ENCODE measurements at places on chromosomes 6 and 20.

GRCh38 chr6:96542702-96543101, 20.2 kb upstream of the FHL5 start:
- no peak for DNase-seq

DNA sequence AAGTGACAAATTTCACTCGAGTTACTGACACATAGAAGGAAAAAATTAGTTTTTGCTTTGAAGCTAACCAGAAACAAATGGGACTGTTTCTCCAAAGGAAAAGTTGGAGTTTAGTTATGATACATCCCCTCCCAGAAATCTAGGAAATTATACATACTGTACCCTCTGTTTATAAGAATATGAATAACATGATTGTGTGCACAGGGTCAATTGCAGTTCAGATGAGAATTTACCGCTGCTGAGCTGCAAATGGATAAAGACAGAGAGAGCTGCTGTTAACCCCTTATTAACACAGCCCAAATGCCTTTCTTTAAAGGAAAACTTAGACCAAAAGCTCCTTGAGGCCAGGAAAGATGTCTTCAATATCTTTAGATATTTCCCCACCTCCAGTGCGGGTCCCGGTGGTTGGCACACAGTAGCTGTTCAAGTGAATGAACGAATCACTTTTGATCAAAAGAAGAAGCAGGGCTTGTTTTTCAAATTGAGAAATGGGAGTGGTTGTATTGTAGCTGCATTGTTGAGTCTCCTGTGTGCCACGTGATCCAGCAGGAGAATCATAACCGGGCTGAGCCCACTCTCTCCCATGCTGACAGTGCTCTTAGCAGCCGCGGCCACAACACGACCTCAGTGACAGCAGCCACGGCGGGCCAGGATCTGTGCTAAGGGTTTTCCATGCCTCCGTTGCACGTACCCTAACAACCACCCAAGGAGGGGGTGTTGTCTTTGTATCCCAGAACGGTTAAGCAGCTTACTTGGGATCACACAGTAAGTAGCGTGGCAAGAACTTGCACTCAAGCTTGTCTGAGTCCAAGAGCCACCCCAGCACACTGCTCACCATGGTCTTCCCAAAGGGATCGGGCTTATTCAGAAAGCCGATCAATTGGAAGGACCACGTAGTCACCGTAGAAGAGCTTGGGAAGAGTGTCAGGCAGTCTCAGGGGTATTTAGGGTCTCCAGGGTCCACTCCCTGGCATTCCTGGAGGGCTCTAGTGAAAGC, 53.5 kb upstream of the BMP6 start:
- DNase-seq, result no peak

DNA sequence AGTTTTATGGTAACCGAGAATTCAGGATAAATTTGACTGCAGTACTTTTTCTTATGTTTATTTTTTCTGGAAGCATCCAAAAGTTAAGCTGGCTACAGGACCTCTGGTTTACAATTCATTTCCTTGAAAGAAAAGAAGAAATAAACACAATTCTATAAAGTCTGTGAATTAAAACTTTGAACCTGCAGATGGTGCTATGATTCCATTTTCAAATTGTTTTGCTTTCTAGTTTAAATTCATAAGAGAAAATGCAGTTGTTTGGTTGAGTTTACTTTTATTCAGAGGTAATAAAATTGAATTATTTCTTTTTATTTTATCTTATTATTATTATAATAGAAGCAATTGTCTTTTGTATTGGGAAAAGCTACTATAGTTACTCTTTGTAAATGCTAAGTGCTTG, 1.8 kb upstream of the VIP start:
- no peak for DNase-seq

DNA sequence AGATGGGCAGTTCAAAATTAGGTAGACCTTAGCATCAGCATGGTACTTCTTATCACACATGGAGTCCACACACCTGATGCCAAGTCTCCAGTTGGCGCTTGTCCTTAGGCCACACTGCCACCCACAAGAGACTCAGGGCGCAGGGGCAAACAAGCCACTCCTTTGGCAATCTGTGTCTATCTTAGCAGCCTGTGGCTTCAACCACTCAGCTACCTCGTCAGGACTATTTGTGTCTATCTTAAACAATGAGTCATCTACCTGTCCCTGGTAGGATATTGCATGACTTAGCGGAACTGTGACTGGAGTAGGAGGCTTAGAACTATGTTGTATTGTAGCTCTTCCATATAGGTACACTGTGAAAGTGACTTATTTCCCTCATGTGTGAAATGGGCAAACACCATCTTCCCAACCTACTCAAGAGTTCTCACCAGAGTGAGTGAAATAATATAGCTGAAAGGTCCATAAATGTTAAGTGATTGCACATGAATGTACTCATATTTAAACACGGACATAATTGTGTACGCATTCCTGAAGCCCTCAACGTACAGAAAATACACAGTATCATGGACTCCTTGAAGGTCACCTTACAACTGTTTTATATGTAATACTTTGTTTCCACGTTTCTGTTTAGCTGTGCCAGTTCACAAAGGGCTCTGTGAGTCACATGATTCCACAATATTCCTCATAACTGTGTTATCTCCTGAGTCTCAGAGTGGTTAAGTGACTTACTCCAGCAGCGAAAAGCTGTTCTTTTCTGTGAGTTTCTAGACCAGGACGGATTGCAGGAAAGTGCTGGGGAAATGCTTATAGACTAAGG, 1.6 kb downstream of the TRIM27 start:
- DNase-seq, result no peak

- DNase-seq, result no peak
Observed at GRCh38 chr20:51456511-51457509, 85.7 kb downstream of the NFATC2 start.

DNA sequence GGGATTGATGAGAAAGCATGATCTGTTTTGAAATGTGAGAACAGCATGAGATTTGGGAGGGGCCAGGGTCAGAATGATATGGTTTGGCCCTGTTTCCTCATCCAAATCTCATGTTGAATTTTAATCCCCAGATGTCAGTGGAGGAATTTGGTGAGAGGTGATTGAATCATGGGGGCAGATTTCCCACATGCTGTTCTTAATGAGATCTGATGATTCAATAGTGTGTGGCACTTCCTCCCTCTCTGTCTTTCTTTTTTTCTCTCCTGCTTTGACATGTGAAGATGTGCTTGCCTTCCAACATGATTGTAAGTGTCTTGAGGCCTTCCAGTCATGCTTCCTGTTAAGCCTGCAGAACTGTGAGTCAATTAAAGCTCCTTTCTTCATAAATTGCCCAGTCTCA, 1060.3 kb upstream of the CITED2 start:
- DNase-seq, result no peak

DNA sequence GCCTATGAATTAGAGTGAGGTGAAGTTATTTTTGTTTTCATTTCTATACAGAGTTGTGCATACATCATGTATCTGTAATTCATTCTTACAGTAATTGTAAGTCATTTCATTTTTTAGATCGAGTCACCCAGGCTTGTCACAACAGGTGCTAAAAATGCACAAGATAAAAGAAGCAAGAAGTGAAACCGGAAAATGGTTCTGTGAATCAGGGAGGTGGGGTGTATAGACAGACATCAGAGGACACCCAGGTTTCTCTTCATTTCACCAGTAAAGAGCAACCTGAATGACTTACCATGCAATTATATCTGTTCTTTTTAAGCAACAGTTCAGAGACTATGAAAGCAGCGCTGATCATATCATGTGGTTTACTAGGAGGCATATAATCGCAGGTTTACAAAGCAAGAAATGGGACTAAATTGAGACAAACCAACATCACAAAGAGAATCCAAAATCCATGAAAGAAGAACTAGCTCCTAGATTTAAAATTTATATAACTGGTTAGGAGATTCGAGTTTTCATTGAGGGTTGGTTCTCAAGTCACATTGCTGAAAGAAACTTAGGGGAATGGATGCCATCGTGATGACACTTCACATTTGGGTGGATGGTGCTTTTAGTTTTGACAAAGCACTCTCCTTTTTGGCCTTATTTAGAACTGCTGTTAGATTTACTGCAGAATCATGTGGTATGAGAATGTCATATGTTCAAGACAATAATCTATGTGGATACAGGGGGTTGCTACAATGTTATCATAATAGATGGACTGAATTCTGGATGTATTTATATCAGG, 27.9 kb upstream of the TBC1D7 start:
- no peak for DNase-seq

DNA sequence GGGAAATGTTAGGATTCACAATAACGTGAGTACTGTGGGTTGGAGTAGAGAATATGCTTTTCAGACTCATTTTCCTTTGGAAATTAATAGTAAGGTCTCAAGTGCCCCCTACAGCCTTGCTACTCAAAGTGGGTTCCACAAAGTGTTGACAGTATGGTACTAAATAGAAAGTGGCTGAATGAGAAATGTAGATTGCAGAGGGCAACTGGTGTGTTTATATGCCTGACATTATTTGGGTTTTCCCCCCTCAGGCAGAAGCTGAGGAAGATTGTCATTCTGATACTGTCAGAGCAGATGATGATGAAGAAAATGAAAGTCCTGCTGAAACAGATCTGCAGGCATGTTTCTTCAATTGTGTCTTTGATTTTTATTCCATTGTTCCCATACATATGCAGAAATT, 5.6 kb downstream of the FBXO9 start:
- no peak for DNase-seq

DNA sequence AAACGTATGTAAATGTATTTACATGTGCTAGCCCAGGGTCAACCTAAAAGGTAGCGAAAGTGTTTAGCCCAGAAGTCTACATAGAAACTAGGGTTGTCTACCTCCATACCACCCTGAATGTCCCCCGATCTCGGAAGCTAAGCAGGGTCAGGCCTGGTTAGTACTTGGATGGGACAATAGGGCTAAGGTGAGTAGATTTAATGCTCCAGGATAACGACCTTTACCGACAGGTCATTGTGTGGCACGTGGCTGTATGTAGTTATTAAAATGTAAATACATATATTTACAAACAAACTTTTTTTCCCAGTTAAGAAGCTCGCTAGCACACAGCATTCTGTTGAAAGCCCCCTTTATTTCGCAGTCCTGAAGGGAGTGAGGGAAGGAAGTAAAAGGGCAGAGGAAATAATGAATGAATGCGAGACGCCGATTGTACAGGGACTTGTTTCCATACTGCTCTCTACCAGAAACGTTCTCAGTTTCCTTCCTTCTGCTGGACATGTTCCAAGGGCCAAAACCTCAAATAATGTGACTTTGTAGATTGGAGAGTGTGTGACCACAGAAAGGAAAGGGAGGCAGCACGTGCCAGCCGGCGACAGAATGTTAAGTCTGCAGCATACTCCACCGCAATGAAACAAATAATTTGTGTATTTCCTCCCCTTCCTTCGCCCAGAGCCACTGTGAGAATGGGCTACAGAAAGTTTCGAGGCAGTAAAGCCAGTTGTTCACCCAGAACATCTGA, 612 bp downstream of the ADAT2 start:
- DNase-seq, result peak; percentile 52

- no peak for DNase-seq
Observed at GRCh38 chr20:41347523-41348429, 7.2 kb downstream of the LPIN3 start.

- DNase-seq, result no peak
Observed at GRCh38 chr6:33082702-33083101, 6.9 kb downstream of the HLA-DPB1 start.

DNA sequence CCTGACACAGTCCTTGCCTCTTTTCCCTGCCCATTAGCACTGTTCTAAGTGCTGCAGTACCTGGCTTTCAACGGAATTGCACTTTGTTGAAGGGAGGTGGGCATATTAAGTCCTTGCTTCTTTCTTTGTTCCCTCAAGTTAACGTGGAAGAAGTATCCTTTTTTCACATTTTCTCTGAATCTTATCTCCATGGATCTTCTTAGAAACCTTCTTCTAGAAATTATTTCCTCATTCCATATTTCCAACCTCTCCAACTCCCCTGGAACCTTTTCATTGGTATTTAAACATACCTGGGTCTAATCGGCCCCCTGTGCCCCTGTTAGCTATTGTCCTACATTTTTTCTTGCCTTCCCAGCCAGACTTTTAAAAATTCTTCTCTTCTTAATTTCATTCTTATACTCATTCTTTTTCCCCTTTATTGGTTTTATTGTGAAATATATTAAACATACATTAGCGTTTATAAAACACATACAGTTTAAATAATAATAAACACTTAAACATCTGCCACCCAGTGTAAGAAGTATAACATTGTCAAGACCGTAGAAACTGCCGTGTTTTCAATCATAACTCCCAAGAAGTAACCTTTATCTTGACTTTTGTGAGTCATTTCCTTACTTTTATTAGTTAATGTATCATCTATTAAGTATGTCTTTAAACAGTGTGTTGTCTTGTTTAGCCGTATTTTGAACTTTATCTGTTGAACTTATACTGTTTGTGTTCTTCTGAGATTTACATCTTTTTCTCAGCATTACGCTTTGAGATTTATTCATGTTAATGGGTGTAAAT, 118.2 kb downstream of the CDKAL1 start:
- DNase-seq, result no peak

DNA sequence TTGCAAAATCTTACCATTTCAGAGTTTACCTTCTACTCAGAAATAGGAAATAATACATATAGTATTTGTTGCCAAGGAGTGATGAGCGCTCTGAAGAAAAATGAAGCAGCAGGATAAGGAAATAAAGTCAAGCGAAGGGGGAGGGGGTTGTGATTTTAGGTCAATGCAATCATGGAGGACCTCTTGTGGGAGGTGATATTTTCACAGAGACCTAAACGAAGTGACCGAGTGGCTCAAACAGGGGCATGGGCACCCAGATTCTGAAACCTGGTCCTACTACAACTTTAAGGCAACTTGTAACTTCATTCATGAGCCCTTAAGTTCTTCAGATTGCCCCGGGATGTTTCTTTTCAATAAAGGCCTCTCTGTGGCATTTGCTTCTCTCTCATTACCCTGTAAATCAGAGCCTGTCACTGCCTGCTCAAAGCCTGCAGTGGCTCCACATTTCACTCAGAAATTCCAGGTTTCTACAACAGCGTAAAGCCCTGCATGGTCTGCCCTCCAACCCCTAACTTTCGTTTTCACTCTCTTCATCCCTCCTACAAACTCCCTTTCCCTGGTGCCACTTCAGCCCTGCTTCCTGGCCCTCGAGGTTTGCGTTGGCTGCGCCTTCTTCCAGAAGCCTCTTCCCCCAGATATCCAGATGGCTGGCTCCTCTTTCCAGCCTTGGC, 162.7 kb downstream of the TBC1D7 start:
- DNase-seq, result no peak

- no peak for DNase-seq
Observed at GRCh38 chr6:2531426-2532215, 219.1 kb downstream of the MYLK4 start.

GRCh38 chr6:52157301-52157941, 28.8 kb upstream of the IL17A start:
- DNase-seq, result no peak

DNA sequence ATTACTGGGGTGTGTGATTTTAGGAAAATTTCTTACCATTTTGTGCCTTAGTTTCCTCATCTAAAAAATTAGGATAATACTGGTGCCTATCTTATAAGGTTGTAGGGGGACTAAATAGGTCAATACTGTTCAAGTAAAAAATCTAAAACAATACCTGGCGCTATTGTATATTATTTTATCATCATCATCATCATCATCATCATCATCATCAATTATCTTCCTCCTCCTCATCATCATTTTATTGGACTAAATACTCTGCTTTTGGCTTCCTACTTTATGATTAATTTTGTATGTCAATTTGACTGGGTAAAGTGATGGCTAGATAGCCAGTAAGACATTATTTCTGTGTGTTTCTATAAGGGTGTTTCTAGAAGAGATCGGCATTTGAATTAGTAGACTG, 435.5 kb downstream of the DHX35 start:
- DNase-seq, result no peak
